Hypothalamus (tissue), 51 donors: ENCODE measurements at places on chromosomes 12 and 14.

DNA sequence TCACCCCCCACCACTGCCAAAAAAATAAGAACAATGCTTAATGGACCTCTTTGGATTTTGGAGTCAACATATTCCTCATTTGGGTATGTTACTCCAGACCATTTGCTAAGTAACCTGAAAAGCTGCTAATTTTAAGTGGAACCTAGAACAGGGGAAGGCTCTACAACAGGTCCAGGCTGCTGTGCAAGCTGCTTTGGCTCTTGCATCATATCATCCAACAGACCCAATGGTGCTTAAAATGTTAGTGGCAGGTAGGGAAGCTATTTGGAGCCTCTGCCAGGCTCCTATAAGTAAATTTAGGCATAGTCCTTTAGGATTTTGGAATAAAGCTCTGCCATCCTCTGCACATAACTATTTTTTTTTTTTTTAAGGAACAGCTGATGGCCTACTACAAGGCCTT is 132.2 kb upstream of the PMCH start:
- DNase-seq, result no peak

DNA sequence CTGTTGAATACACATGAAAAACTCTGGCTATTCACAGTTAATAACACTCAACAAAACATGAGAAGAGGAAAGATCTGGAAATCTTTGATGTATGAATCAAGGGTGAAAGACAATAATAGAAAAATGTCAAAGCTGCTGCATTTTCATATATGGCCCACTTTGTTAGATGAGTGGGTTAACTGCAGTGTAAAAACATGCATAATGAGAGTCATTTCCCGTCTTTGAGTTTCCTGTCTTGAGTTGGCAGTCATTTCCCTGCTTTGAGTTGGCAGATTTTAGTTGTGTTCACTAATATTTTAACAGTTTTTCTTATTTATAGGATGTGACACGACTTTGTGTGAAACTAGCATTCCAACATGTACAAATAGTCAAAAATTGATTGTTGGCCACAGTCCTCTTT is 87.9 kb upstream of the PTPRQ start:
- no peak for DNase-seq

DNA sequence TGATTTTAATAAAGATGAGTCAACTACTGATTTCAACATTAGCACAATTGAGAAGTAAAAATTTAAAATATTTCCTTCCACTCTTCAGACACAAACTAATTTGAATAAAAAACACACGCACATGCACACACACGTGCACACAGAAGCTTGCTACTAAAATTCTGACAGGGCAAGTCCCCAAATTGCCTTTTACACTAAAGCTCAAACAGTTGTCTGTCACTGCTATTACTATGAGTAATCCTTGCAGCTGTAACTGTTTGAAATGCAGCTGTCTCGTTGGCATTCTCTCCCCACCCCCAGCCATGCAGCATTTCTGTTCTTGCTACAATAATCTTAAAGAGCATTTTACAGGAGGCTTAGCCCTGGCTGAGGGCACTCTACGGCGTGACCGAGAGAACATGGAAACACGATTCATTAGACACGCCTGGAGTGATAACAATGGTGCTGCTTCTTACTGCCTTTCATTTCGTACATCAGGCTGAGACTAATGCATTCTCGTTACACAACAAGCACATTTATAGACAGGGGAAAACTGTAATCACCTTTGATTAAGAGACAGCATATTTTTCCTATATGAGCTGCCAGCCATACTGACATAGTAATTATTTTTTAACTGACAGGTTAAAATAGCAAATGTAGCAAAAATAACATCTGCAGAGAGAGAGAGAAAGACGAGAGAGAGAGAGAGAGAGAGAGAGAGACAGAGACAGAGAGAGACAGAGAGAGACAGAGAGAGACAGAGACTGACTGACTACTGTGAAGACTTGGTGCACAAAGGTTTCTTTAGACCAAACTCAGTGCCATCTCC is 153.8 kb downstream of the MED13L start:
- no peak for DNase-seq

DNA sequence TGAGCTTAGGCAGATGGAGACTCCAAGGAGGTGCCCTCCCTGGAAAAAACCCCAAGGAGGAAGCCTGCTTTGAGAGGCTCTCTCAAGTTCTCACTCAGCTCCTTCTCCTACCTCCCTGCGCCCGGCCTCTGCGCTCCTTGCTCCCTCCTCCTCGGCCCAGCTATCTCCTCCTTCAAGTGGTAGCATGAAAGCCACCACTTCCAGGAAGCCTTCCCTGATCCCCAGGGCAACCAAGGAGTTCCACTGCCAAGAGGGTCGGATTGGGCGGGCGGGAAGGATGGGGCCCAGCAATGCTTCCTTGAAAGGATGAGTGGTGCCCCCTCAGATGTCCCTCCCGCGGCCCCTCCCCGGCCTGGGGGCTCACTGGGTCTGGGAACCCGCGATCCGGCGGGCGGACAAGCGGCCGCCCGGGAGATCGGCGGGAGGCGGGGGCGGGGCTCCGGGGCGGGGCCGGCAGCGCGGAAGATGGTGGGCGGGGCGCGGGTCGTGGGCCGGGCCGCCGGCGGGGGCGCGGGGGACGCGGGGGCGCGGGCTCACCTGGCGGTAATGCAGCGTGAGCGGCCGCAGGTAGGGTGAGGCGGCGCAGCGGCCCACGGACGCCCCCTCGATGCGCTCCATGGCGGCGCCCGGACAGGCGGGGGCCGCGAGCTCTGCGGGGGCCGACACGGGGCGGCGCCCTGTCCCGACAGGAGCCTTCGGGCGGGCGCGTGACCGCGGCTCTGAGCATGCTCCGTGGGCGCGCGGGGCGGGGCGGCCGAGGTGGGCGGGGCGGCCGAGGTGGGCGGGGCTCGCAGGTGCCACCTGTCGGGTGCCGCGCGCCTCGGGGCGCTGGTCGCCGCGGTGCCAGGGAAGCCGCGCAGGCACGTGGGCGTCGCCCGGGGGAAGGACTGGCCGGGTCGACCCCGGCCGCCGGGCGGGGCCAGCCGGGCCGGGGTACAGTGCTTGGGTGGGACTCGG is at the start of gene NUDT14:
Gene NUDT14 (minus strand): TSS at position 721 of the 957 bp plus-strand sequence. CDS start 103 bp downstream, at position 618.
- DNase-seq, result peak; percentile 42

DNA sequence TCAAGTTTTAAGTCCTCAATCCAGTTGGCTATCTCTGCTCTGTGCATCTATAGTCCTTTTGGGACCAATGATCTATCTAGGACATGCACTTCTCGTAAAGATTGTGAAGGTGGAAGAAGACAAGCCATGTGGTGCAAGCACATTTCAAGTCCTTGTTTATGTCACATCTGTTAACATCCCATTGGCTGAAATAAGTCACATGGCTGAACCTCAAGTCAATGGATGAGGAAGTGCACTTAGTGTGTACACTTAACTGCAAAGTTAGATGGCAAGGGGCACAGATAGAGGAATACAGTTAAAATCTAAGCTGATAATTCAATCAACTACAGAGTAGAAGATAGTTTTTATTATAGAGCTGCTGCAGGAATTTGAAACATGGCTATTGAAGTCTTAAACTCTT is 362.8 kb upstream of the TBX3 start:
- DNase-seq, result no peak

GRCh38 chr14:43858981-43859380 is 648.1 kb downstream of the FSCB start:
- no peak for DNase-seq

GRCh38 chr12:89863493-89863938 is 154.9 kb upstream of the ATP2B1 start:
- no peak for DNase-seq

DNA sequence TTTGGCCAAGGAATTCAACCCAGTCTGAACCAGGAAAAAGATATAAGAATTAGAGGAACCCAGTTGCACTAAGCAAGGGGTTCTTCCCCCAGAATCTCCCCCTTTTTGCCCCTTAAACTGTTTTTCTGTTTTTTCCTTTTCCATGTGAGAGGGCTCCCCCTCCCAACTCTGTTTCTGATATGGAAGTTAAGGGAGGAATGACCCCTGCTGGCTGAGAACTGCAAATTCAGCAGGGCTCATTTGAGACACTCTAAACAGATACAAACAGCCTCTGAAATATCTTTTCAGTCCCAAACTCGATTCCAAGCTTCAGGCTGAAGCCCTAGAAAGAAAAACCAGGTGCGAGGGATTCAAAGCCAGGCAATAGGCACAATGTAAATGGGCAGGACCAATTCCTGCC is 132.7 kb downstream of the SLC41A2 start:
- no peak for DNase-seq
